ENCODE measurements at places on chromosomes 4 and X.

- no peak for DNase-seq
Measured at GRCh38 chrX:56728752-56729151, 291 bp upstream of the NBDY start.

- DNase-seq = no peak
Measured at GRCh38 chrX:1763294-1763693, 148.4 kb downstream of the ASMT start.

GRCh38 chr4:140846736-140847135, 90.6 kb upstream of the TBC1D9 start:
- DNase-seq = no peak

DNA sequence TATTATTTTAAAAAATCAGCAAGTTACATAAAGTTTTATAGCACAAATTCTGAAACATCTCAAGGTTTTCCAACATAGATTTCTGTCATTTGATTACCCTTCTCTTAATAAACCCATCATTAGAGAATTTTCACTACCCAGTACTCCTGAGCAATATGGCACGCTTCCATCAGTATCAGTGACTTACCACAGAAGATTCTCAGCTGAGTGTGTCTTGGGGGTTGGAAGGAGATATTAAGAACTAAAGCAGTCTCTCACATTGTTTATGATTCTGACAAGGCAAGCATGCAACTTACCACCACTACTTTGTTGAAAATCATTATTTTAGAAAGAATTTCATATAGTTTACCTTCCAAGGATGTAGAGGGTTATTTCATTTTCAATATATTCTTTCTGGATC, 67.7 kb downstream of the INPP4B start:
- peak; percentile 13 for DNase-seq

DNA sequence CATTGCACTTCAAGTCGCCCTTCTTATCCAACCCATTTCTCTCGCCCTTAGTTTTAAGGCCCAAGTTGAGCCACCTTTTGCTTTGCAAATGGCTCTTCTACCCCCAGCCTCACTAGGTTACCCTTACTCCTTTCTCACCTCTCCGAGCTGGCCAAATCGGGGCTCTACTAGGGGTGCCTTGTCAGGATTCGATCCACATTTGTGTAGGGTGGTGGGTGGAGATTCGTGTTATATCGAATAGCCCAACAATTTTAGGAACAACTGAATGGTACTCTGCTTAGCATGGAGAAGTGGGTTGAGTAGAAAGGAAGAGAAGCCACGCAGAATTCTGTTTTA, 3.5 kb downstream of the SLIT2 start:
- no peak for DNase-seq

DNA sequence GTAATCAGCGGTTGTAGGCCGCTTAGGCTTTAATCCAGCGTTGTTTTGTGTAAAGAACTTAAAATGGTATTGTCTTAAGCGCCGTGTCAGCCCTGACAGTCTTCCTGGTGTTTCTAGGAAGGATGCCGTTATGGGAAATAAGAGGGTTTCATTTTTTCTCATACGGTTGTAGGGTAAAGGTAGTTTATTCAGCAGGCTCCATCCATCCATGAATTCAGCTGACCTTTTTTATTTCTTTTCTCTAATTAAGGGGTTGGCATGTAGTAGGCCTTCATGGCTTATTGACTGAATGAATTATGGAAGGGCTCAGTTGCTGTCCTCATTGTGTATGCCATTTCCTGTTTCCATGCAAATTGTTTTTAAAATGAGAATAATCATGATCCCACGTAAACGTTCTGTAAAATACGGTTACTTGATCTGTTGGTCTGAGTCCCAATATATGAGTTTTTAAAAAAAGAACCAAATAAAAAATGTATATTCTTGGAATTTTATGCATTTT, 693 bp downstream of the OCIAD1 start:
- no peak for DNase-seq

- no peak for DNase-seq
Measured at GRCh38 chr4:150828159-150828558, 186.9 kb downstream of the LRBA start.

DNA sequence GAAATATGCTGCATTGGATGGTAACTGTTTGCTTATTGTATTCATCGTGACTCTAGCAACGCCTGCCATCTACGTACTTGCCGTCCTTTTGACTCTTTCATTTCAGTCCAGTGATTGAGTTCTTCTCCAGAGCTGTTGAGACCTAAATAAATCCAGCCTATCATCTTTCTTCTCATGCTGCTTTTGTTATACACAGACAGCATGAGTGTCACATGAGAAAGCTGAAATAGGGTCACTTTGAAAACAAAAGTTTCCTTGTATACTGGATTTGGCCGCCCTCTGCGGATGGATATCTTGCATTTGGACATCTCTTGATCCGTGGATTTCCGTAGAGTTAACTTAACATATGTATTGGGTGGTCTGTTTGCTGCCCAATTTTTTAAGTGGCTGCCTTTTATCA, 67.2 kb downstream of the TMPRSS11F start:
- DNase-seq = no peak

GRCh38 chr4:146238107-146238506, 23.8 kb downstream of the REELD1 start:
- DNase-seq = no peak

- peak; percentile 21 for DNase-seq
Measured at GRCh38 chrX:23373129-23373804, 38.6 kb downstream of the PTCHD1 start.

DNA sequence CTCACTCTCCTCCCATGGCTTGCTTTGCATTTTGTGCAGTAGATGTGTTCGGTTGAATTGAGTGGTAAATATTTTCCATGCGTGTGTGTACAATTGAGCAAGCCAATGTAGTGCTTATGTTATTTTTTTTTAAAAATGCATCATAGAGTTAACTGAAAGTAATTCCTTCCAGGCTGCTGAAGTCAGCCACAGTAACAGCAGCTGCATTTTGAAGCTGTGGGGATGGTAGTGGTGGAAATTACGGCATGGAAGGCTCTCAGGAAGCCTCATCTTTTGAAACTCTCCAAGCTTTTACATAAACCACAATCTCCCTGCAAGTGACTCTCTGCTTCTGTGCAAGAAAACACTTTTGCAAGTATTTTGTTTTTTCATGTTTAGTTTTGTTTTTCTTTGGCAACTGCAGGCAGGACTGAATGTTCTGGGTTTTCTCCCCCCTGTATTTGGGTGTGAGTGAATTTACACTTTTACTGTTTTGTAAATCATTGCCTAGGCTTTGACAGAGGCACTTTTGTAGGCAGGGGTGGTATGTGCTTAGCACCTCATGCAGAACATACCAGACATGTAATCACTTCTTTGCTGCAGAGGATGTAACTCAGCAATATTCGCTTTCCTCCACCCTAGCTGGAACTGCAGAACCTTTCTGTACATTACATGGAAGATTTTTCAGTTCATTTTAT, 56.2 kb downstream of the LRRC66 start:
- DNase-seq = no peak

- no peak for DNase-seq
Measured at GRCh38 chr4:20474119-20474518, 222.4 kb downstream of the SLIT2 start.

- DNase-seq = no peak
Measured at GRCh38 chr4:51901363-51901762, 58.4 kb downstream of the DCUN1D4 start.

- DNase-seq = no peak
Measured at GRCh38 chr4:113730467-113731216, 30.9 kb downstream of the CAMK2D start.

GRCh38 chr4:139669890-139670289, 4.3 kb downstream of the MGST2 start:
- DNase-seq = no peak

GRCh38 chrX:135421932-135422809, at the start of gene SMIM10L2A:
Gene SMIM10L2A, plus strand, starts transcription at chrX:135421944. Its CDS starts 188 bp downstream, at chrX:135422132.
- DNase-seq = no peak

- no peak for DNase-seq
Measured at GRCh38 chr4:74395633-74396032, 30.7 kb downstream of the EREG start.

GRCh38 chr4:4260185-4260751, 12.2 kb upstream of the TMEM128 start:
- DNase-seq = peak; percentile 42

Data from AG09309 (cell line).